ENCODE measurements at places on chromosomes 2 and 18.

DNA sequence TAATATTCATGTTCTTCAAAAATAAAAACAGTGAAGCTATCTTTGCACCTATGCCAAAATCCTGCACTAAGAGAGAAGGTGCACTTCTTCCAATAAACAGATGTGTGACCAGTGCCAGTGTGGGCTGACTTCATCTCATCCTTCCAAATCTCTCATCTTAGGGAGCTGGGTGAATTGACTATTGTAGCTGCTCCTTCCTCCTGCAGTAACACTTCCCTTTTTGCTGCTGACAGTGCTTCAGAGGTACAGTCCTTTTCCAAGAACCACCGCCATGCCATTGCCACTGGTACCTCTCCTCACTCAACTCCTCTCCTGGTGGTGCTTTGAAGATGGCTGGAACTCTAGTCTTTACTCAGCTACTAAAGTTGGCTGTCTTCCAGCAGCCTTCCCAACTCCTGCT lies 42.1 kb upstream of the ARHGAP25 start:
- DNase-seq: no peak

DNA sequence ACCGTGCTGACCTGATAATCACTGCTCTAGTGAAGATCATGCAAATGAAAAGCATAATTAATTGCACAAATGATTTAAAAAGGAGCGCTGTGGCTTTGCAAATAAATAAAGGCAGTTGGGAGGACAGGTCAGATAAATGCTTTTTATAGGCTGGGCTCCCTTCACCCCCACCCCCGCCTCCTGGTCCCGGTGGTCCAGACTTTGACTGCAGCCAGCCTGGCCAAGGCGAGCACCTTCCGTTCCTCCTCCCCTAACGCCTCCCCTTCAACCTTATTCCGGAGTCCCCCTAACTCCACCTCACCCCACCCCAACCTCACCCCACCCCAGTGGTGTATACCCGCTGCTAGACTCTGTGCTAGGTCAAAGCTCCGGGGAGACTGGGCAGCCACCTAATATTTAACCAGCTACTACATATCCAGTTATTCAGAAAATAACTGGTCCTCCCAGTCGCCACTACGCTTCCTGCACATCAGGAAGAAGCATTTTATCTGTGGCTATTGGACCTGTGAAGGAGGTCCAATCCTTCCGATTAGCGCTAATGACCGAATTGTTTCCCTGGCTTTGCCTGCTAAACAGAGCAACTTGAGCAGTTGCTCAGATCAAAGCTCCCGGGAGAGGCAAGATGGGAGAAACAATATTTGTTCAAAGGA lies 3.7 kb upstream of the SP9 start:
- DNase-seq: no peak

GRCh38 chr2:134181219-134181618 lies 72.7 kb upstream of the MGAT5 start:
- DNase-seq: peak; percentile 21

DNA sequence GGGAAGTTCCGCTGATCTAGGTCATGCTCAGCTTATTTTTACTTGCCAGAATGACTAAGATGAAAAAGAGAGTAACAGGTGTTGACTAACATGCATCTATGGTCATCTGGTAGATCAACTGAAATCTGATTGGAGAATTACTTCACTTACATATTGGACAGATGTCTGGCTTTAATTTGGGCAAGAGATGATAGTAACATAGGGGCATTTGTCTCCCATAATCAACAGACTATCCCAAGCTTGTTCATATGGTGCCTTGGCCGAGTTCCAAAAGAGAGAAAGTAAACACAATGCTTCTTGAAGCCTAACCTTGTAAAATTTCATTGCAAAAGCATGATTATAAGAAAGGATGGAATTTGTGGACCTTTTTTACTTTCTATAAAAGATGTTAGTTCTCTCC lies 503.7 kb downstream of the ADCYAP1 start:
- DNase-seq: peak; percentile 97

DNA sequence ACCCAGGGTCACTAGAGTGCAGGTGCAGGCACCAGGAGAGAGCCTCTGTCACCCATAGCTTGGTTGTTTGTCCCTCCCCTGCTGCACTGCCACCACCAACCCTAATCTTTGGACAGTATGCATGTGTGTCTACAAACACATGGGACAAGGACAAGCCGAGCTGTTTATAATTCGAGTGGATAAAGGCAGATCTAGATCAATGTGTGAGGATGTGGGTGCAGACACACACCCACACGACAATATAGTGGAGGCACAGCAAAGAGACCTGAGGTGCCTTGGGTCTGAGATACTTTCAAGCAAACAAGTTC lies 199.2 kb downstream of the TNS1 start:
- DNase-seq: no peak

GRCh38 chr2:99297994-99298393 lies 3.0 kb downstream of the LYG1 start:
- DNase-seq: no peak

DNA sequence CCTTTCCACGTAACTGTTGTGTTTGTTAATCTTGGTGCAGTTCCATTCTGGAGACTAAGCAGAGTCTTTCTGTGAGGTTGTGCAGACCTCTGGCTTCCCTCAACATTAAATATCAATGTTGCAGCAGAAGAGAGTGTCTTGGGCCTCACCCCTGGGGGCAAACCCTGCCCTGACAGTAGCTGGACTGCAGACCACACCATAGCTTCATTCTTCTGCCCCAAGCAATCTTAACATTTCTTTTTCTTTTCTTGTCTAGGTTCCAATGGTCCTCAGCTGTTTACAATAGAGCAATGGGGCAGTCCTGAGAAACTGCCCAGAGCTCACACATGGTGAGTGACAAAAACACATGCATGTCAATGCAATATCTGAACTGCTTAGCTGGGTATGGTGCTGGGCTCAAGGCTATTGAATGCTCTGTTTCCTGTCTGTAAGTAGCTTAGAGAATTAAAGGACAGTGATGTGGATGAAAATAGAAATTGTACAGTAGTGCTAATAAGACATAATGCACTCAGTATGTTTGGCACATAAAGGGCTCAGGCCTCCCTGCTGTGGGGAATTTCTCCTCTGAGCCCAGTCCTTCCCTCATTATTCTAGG lies 237.6 kb downstream of the ALPK2 start:
- DNase-seq: no peak

GRCh38 chr2:205361272-205361671 lies 321.0 kb upstream of the NRP2 start:
- DNase-seq: no peak

DNA sequence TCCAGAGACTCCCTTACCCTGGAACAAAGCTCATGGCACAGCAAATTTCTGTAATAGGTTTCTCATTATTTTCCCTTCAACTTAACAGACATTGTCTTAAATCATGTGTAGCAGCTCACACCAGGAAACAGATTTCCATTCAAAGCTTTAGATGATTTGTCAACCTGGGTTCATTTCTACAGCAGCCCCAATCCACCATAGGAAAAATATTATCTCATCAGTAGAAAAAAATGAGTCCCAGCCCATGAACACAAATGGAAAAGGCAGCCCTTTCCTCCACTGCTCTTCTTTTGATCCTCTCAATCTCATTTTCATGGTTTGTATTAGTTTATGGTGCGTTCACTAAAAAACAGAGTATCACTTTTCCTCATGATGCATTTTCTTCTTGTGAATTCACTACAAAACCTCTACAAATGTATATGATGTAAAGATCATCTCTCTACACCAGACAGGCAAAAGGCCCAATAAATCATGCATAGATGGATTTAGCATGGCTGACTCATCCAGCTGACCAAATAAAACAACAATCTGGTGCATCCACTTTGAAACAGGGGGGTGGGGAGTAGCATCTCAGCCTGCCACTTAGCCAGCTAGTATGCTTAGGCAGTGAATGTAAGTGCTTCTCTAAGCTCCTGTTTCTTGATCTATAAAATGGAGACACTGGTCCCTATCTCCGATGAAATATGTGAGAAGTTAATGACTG lies 78.6 kb downstream of the SATB2 start:
- DNase-seq: no peak

DNA sequence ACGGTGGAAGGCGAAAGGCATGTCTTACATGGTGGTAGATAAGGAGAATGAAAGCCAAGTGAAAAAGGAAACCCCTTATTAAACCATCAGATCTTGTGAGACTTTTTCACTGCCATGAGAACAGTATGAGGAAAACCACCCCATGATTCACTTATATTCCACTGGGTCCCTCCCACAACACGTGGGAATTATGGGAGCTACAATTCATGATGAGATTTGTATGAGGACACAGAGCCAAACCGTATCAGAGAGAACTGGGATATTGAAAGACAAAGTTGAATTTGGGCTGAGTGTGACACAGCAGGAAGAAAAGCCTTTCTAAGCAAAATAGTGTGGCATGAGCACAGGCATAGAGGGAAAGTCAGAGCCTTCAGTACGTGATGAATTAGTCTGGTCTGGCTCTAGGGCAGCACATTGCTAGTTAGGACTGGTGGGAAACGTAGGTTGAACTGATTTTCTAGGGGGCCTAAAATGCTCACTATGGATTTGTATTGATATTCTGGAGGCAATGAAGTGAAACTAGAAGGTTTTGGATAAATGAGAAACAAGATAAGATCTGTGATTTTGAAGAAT lies 84.8 kb upstream of the RND3 start:
- no peak for DNase-seq

GRCh38 chr2:140063356-140063755 lies 1283.2 kb upstream of the NXPH2 start:
- peak; percentile 3 for DNase-seq

DNA sequence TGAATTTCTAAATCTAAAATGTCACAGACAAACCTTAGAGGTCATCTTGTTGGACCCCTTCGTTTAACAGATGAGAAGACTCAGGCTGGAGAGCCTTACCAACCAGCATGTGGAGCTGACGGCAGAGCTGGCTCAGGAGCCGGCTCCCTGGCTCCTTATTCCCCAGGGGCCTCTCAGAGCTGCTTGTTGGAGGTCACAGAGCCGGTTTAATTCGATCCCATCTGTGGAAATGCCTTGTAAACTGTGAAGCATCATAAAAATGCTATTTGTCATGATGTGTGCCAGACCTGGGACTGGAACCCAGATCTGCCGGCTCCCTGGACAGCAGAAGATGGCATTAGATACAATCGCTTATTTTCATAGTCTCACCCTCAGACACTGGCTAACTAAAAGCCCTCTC lies 8.2 kb upstream of the CIB4 start:
- DNase-seq: peak; percentile 93

All from NCI-H2171 treated with DMSO at 0.1 percent for 48 hours (cell line).